ENCODE measurements at places on chromosomes 2 and 18.

GRCh38 chr2:37456479-37456878 is 112.0 kb downstream of the QPCT start:
- DNase-seq: no peak

DNA sequence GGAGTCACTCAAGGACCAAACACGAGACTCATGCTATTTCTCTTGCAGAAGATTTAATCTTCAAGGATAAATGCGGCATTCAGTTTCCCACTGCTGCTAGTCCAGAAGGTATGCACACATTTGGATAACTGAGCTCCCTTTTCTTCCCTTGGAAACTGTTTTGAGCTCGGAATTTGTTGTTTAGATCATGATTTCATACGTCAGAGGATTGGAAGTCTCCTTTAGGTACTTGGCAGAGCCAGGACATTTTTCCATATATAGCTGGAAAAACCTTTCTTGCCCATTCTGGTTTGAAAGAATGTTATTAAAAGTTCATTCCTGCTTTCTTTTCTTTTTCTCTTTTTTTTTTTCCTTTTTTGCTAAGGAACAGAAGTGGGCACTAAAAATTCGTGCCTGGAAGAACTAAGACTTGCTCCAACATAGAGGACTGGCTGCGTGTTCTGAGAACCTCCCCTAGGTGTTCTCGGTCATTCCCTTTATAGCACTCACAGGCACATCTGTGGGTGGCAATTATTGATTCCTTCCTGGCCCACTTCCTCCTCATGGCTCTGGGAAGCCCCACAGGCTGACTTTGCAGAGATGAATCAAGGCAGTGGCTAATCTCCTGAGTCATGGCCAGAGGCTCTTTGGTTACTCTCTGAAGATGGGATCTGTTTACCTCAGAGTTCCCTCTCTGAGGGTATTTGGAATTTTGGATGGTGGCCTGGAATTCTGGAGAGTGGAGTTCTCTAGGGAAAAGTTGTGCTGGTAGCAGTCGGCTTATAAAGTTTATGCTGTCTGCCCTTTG is 104.8 kb downstream of the PLCL1 start:
- DNase-seq: no peak

DNA sequence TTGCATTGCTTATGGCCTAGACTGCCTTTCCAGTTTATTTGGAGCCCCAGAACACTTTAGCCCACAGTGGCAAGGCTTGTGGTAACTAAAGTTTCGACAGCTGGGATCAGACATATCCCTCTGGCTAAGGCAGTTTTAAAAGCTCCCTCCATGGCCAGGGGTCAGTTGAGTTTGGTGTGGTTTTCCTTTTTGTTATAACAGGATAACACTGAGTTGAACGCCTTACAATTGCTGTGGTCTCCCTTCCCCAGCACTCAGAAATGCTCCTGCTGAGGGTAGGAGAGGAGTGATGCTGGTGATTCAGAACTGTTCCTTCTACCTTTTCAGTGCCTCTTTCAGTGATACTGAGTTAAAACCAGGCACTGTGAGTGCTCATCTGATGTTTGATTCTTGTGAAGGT is 182.6 kb downstream of the GULP1 start:
- no peak for DNase-seq

- DNase-seq: no peak
Measured at GRCh38 chr2:104412384-104412783, 441.5 kb upstream of the POU3F3 start.

GRCh38 chr18:24949908-24950307 is 402.1 kb downstream of the ZNF521 start:
- no peak for DNase-seq

DNA sequence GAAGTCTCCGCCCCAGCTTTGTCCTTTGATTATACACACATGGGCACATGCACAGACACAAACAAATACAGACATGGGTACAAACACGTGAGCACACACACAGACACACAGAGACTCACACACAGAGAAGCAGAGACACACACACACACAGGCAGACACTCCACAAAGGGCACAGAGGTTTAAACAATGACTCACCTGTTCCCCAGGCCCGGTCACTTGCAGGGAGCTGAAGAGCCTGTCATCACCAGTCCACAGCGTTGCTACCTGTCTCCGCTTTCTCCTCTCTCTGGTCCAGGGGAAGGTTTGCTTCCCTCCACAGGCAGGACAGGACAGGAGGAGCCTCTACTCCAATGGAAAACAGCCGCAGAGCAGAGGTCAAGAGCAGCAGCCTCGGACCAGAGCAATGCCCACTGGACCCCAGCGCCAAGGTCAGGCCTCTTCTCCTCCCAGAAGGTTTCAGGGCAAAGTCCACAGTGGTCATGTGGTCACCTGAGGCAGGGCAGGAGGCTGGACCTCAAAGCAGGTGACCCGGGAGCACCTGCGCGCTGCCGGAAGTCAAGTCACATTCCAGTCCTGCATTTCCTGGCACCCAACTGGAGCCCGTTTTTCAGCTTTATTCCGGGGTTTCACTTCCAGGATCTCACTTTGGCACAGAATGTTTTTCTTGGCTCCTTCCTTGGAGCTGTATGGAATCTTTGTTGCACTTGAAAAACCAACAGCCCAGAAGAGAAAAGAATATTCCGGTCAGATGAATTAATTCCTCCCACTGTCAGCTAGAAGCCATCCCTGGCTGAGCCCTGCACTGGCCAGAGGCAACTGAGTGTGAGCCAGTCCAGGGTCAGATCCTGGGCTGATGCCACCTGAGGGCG is at the start of gene RAB17:
RAB17 (minus strand) TSS at position 463 of the 869 bp plus-strand sequence. CDS start 4,580 bp downstream, outside the sequence.
- no peak for DNase-seq

- DNase-seq: no peak
Measured at GRCh38 chr2:2114707-2115245, 216.3 kb downstream of the MYT1L start.

- no peak for DNase-seq
Measured at GRCh38 chr2:227374158-227374557, 4.9 kb downstream of the TM4SF20 start.
